ENCODE measurements at places on chromosomes 2 and 18.
A peak's percentile ranks its signal among the peaks of the same experiment; 100 is the strongest.

- no peak for DNase-seq
Measured at GRCh38 chr2:100972452-100972851, 29.6 kb upstream of the RPL31 start.

DNA sequence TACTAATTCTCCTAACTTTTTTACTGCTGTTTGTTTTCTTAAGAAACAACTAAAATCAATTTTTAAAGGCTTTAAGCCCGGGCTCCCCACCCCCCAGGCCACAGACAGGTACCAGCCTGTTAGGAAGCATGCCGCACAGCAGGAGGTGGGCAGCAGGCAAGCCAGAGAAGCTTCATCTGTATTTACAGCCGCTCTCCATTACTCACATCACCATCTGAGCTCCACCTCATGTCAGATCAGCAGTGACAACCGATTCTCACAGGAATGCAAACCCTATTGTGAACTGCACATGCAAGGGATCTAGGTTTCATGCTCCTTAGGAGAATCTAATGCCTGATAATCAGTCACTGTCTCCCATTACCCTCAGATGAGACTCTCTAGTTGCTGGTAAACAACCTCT is 517.0 kb downstream of the NRXN1 start:
- DNase-seq = no peak

DNA sequence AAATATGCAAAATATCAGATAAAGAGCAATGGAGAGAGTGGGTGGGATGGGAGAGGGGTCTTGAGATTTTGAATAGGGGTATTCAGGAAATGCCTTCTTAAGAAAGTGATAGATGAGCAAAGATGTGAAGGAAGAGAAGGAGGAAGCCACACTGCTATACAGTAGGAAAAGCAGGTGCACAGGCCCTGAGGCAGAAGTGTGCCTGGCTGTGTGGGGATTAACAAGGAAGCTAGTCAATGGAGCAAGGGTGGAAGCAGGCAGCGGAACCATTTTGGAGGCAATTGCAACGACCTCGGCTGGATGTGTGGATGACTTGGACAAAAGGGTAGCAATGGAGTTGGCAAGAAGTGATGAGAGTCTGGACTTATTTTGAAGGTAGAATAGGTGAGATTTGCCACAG is 11.0 kb upstream of the CNGA3 start:
- no peak for DNase-seq

DNA sequence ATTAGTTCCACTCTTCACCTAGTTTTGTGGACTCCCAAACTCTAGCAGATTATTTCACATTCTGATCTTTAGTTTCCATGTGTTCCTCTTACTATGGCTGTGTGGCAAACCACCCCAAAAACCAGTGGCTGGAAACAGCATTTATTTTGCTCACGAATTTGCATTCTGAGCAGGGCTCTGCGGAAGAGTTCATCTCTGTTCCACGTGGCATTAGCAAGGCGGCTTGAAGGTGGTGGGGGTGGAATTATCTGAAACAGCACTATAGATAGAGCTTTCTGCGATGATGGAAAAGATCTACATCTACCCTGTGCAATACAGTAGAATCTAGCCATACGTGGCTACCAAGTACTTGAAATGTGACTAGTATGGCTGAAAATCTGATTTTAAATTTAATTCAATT is 5.9 kb downstream of the TWSG1 start:
- no peak for DNase-seq

DNA sequence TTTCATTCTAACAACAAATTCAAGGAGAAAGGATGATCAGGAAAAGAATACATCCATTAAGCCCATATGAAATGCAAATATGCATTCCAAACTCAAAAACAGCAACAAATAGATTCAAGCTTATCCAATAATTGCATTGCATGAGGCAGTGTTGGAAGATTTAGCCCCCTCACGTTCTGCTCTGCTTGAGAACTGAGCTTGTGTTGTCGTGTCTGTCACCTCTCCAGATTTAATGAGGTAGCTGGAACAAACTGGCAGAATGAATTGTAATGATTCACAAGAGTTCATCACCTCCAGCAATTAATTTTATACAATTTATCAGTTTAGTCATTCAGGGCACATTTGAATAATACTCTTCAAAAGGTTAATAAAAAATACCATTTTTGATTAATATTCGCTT is 54.8 kb downstream of the AP1S3 start:
- DNase-seq = no peak

DNA sequence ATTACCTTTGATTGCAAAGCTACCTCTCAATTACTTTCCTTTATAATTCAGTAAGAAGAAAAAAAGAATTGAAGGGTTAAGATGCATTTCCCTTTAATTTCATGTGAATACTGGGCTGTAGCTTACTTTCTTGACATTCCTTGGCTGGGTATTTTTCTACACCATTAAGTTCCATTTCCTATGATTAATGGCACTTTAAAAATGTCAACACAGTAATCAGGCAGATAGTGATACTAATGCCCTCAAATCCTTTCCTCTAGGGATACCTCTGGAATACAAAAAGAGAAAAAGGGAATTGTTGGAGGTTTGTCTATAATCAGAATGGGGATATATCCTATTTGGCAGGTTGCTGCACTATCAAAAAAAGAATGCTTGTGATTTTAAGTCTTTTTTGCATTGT is 216.9 kb downstream of the SRBD1 start:
- DNase-seq = no peak

- peak; percentile 19 for DNase-seq
Measured at GRCh38 chr2:229728370-229728769, 14.0 kb upstream of the DNER start.

DNA sequence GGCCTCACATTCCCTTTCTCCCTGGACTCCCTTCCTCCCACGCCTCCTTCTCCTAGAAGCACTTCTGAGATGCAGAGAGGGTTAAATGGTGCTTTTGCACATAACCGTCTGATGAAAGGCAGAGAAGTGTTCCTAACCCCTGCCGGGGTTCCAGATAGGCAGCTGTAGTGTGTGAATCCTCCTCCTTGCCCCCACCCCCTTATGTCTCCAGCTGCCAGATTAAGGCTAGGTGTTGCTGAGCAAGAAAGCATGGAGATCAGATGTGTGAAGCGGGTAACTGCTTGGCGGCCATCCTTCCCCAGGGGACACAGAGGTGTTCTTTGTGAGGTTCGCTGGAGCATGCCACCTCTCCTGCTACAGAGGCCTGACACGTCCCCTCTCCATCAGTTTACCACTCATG is 88.3 kb downstream of the NRP2 start:
- no peak for DNase-seq

DNA sequence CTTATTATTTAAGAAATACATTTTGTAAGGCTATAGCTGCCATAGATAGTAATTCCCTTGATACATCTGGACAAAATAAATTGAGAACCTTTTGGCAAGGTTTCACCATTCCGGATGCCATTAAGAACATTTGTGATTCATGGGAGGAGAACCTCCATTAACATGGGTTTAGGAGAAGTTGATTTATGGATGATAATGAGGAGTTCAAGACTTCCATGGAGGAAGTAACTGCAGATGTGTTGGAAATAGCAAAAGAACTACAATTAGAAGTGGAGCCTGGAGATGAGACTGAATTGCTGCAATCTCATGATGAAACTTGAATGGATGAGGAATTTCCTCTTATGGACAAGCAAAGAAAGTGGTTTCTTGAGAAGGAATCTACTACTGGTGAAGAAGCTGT is 17.3 kb downstream of the PHLPP1 start:
- DNase-seq = peak; percentile 28

DNA sequence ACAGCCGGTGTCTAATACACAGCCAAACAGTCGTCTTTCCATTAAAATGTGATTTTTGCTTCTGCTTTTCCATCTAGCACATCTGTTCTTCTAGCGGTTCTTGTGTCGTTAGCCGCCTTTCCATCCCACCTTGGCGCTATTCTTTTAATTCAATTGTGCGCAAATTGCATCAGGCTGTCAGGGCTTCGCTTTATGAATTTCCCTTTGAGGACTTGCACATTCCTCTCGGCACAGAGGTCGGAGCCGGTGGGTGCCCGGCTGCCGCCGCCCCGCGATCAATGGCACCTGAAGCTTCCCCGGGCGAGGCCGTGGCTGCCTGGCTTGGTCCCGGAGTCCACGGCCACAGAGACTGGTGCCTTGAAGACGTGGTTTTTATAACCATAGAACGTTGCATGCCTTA is 33.9 kb upstream of the TSPYL6 start:
- DNase-seq = no peak

- DNase-seq = no peak
Measured at GRCh38 chr2:67599561-67599960, 202.4 kb downstream of the ETAA1 start.

GRCh38 chr2:124289615-124290014 is 264.5 kb downstream of the CNTNAP5 start:
- DNase-seq = no peak

GRCh38 chr2:124804014-124804940 is 779.2 kb downstream of the CNTNAP5 start:
- peak; percentile 10 for DNase-seq

- no peak for DNase-seq
Measured at GRCh38 chr2:236165842-236166795, 2.1 kb downstream of the GBX2 start.

- DNase-seq = no peak
Measured at GRCh38 chr2:56624181-56624580, 440.4 kb downstream of the CCDC85A start.

DNA sequence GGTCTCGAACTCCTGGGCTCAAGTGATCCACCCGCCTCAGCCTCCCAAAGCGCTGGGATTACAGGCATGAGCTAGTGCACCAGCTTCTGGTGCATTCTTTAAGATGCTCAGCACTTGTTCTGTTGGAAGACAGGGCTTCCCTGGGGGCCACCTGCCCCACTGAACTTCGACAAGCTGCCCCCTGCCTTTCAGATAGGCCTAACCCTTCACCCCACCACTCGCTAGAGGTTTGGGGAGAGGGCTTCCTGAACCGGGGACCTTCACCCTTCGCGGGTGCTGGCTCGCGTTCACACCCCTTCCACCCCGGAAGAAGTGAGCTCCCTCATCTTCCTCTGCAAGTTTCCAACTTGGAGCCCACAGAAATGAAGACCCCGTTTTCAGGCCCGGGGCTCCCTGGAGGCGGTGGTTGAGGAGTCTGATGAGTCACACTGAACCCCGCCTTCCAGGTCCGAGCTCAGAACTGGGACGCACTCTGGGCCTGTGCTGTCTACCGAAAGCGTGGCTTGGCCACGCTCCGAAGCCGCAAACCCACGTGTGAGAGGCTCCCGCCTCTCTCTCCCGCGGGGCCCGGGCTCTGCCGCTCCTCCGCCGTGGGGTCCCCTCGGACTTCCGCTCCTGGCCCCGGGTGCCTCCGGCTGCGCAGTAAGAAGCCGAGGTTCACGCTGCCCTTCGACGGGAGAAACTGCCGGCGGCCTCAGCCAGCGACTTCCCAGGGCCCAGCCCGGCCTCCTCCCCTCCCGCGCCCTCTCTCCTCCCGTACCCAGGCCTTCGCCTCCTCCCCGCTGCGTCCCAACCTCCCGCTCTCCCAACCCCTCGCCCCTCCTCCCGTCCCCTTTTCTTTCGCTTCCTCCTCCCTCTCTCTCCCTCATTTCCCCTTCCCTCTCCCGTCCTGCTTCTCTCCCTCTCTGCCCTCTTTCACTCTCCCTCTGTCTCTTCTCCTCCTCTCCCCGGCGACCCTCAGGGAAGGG is 47.5 kb upstream of the SP3 start:
- peak; percentile 78 for DNase-seq

DNA sequence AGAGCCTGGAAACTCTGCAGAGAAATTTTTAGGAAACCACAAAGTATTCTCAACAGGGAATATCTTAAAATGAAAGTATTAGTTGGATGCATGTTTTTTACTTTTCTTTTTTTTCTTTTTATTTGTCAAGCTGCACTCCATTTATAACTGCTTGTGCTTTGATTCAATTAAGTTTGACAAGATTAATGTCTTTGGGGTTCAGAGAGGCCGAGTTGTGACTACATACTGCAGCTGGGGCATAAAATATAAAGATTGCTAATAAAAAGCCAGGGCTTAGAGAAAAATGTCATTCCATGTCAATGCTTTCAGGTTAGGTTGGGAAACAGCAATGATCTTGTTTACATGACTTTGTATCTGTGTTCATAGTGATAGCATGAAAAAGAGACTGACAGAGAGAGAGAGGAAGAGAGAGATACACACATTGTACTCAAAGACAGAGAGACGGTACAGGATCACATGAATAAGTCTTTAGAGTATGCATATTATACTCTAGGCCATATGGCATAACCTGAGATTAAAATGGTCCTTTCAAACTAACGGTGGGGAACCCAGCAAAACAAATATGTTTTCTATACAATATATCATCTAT is 1022.3 kb upstream of the CNTNAP5 start:
- DNase-seq = no peak

GRCh38 chr2:173589604-173590275 is 235.1 kb downstream of the CDCA7 start:
- DNase-seq = no peak

- no peak for DNase-seq
Measured at GRCh38 chr18:55819448-55819847, 231.5 kb upstream of the TCF4 start.
